ENCODE measurements at places on chromosomes 7 and 10.

GRCh38 chr10:112827951-112828350, 122.1 kb upstream of the TCF7L2 start:
- no peak for DNase-seq

GRCh38 chr10:102405108-102405571, 9.6 kb downstream of the NFKB2 start:
- no peak for DNase-seq

GRCh38 chr10:4217187-4217586, 432.2 kb upstream of the KLF6 start:
- DNase-seq, result no peak

DNA sequence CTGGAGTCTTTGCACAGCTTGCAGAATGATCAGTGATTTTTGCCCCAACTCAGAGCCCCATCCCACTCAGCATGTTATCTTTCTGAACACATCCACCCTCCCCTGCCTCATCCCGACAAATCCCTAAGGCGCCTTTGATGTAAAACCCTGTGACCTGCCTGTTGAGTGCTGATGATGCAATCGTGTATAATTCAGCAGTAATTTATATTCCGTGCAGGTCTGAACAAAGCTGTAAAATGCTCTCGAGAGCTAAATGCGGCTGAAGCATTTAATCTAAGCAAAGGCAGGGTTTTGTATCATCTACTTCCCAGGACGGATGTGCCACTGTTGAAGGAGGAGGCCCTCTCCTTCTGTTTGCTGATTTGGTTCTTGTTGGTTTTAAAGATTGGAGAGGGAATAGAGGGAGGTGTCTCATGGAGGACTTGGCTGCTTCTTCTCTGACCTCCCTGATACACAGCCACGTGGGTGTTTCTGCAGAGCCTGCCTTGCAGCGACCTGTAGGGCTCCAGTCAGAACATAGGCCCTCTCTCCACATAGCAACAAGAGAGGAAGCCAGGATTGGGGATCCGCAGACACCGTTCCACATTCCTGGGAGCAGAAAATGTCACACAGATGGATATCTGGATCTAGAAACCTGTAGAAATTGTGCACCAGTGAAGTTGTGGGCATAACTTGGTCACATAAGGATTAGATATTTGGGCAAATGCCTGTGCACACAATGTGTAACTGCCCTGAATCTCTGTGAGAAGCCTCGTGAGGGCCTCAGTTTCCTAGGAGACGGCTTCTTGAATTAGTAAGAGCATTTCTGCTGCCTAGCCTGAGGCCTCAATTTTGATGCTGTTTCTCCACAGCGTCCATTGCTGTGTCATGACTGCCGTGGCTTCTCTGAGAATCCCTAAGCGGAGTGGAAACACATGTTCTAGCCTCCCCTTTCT, 90.2 kb upstream of the AGK start:
- no peak for DNase-seq

GRCh38 chr10:78351283-78351682, 317.6 kb downstream of the RPS24 start:
- DNase-seq, result no peak
